Trophoblast cell (in vitro differentiated cells and primary cell): ENCODE measurements at places on chromosomes 5 and 9.
A peak's percentile ranks its signal among the peaks of the same experiment; 100 is the strongest.

DNA sequence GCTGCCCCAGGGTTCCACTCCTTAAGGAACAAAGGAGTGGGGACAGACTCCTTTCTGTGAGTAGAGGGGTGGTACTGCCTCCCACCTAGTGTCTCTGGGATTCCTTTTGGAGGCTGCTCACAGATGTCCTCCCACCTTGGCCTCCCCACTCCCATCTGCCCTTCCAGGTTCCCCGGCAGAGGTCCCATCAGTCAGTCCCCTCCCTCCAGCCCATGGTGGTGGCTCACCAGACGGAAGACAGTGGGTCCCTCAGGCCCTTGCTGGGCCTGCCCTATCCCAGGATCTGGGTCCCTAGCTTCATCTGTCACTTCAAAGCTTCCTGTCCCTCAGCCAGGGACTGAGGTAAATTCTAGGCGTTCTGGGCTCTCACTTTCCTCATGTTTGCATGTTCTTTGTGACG is 35.6 kb upstream of the NEK6 start:
- no peak for DNase-seq

DNA sequence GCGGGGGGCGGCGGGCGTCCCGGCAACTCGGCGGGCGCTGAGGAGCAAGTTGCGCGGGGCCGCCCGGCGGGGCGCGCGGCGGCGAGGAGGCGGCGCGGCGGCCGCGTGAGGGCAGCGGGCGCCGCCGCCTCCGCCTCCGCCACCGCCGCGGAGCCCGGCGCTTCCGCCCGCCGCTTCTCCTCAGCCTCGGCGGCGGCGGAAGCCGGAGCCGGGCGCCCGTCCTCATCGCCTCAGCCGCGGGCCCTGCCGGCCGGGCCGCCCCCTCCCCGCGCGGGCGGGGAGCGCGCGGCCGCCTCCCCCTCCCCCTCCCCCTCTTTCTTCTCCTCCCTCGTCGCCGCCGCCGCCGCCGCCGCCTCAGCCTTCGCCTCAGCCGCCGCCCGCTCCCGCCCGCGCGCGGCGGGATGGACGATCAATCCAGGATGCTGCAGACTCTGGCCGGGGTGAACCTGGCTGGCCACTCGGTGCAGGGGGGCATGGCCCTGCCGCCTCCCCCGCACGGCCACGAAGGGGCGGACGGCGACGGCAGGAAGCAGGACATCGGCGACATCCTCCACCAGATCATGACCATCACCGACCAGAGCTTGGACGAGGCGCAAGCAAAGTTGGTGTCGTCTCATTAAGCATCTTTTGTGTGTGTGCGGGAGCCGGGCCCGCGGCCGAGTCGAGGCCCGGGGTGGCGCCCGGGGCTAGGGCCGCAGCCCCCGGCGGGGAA is at the start of gene PBX3:
TSS of gene PBX3 (plus strand) at position 321 of the 712 bp plus-strand sequence.
- peak; percentile 44 for DNase-seq

- DNase-seq, result no peak
Observed at GRCh38 chr5:90865180-90865579, 306.6 kb downstream of the ADGRV1 start.

DNA sequence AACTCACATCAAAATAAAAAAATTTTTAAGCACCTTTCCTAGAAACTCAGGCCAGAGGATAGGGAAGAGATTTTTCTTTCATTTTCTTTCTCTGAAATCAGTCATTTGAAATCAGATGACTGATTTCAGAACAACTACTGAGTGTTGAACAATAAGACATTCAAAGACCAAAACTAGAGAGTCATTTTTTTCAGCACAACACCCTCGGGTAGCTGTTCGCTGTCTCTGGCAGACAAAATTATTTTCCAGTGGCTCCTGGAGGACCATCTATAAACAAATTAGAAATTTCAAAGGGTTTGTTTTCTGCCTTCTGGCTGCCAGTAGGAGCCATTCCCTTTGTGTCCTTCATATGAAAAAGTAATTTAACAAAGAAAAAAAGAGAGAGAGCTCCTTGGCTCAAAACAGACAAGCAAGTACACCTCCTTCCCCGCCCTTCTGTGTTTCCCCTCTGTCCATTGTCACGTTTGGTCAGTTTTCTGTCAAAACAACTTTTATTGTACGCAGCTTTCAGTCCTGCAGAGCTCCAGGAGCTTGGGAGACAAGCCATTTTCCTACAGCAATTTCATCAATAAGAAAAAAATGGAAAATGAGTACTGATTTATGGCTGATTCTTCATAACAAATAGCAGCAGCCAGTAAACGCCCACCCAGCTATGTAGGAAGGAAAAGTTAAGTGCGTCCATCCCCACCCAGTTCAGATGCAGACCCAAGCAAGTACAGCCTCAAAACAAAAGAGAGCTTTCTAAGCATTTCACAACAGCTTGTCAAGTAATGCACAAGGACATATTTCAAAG is 405.2 kb downstream of the ZNF608 start:
- no peak for DNase-seq

DNA sequence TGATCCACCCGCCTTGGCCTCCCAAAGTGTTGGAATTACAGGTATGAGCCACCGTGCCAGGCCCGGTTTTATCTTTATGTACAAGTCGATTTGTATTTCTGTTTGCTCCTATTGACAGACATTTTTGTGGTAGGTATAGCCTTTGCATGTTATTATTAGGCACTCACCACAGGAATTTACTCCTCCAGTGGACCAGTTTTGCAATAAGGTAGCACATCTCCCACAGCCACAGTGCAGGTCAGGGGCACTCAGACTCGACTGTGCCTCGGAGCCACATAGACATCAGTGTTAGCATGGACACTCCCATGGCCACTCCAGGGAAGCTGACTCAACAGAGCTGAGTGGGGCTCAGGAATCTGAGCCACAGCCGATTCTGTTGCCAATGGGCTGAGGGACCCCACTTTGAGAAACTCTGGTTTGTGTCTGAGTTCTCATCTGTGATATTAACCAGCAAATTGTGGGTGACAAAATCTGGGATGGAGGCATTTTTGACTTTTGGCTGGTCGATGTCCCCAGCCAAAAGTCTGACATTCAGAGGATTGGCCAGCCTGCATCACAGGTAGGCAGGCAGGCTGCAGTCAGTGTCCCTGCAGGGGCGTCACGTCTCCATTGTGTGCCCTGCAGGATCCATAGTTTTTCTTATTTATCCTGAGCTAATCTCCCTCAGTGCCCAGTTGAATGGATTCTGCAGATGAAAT is 15.0 kb upstream of the SHB start:
- DNase-seq, result no peak
